ENCODE measurements at places on chromosomes 6 and 20.
A peak's percentile ranks its signal among the peaks of the same experiment; 100 is the strongest.

GRCh38 chr6:46269447-46270229 lies 98.9 kb upstream of the ENPP5 start:
- DNase-seq = no peak

- DNase-seq = no peak
Measured at GRCh38 chr6:54910431-54910884, 63.9 kb downstream of the FAM83B start.

DNA sequence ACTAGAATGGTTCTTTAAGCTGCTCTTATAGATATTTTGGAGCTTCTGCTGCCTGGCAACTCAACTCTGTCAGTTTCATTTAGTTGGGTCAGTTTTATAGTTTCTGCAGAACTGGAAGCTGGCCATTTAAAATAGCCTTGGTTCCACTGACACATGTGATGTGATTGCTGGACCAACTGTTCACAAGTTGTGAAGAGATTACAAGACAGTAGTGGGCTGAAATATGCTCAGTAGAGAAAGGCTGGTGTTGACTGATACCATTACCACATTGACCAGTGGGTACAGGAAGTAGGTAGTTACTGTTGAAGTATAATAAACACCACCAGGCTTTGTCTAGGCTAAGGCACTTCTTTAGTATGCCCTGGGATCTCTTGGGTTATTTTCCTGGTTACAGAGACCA lies 39.0 kb downstream of the BCKDHB start:
- no peak for DNase-seq

DNA sequence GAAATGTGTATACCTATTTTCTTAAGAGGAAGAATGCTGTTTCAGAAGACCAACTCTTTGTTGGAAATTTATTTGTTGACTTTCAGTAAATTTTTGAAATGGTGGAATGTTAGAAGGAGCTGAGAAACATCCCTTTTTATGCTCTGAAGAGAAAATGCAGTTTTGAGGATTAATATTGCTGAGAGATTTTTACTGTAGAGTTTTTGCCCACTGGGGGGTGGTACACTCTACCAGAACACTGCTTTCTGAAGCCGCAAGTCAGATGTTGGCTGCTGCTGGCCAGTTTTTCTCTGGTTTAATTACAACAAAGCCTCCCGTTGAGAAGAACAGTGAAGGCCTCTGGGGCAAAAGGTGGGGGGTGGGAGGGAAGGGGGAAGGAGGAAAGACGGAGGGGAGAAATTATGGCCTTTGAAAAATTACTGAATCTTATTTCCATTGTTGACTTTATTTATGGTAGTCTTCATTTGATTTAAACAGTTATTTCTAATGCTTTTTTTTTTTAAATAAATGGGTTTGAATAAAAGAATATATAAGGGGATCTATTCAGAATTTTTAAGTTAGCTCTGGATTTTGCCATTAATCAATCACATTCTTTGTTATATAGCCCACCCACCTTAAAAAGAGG lies 3.0 kb downstream of the FLRT3 start:
- no peak for DNase-seq

DNA sequence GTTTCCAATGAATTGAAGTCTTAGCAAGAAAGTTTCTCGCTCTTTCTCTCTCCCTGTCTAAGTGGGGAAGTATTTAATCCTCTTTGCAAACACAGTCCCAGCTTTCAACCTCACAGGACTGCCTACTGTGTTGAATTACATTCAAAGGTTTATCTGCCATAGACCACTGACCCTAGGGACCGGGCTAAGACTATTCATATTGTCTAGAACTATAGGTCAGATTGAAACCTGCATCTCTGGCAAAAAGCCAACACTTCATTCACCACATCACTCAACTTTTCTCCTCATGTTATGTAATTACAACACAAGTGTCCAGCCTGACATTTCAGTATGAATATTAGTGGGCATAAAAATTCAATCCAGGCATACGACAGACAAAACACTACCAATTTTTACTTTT lies 314.7 kb upstream of the RSPO3 start:
- DNase-seq = no peak

GRCh38 chr20:32902456-32903420 lies 44.0 kb downstream of the EFCAB8 start:
- DNase-seq = peak; percentile 74

GRCh38 chr6:3798055-3798919 lies 46.8 kb upstream of the PXDC1 start:
- no peak for DNase-seq

All from activated CD4-positive, alpha-beta T cell treated with anti-CD3 and anti-CD28 coated beads, Interleukin-2, Interleukin-4, amounts not matched to agents 100 ng/mL and 50 ng/mL, durations not matched to agents 16 hours and 8 hours (primary cell).